Epithelial cell of esophagus (primary cell): ENCODE measurements at places on chromosomes 5 and 9.

DNA sequence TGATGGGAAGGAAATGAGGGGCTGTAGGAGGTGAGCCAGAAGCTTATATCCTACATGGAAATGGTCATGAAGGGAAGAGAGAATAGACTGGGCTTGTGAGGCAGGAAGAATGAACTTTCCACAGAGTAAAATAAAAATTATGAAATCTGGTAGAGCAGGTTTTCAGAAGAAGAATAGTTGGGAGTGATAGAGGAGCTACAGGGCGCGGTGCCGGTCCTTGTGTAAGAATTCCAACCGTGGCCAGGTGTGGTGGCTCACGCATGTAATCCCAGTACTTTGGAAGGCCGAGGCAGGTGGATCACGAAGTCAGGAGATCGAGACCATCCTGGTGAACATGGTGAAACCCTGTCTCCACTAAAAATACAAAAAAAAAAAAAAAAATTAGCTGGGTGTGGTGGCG is 8.9 kb upstream of the UNC13B start:
- DNase-seq, result peak; percentile 48

DNA sequence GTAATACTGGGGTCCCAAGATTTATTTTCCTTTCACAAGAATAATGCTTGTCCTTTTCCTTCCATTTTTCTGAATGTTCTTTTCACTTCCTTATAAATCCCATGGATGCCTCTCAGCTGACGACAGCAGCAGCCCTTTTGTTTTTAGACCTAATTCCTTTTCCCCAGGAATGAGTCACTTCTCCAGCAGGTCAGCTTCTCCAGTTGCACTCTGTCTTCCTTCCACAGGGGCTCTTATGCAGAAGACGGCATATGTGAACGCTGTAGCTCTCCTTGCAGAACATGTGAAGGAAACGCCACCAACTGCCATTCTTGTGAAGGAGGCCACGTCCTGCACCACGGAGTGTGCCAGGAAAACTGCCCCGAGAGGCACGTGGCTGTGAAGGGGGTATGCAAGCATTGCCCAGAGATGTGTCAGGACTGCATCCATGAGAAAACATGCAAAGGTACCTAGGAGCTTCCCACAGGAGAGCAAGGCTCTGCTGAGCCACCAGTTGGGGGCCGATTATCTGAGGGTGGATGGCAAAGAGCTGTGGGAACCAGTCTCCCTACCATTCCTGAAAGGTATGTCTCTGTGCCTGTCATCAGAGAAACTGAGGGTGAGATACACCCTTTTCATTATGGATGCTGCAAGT is 72.9 kb downstream of the RFK start:
- peak; percentile 73 for DNase-seq

GRCh38 chr9:120403543-120403856 is 176.5 kb downstream of the CDK5RAP2 start:
- no peak for DNase-seq

GRCh38 chr9:38061326-38061977 is 7.6 kb downstream of the SHB start:
- no peak for DNase-seq

GRCh38 chr9:89351584-89352300 is 33.4 kb downstream of the SECISBP2 start:
- DNase-seq, result no peak

GRCh38 chr9:68522131-68522530 is 18.6 kb downstream of the TMEM252 start:
- no peak for DNase-seq

GRCh38 chr9:77569335-77569734 is 78.8 kb downstream of the GNA14 start:
- DNase-seq, result no peak

GRCh38 chr5:126354012-126354857 is 69.0 kb upstream of the GRAMD2B start:
- peak; percentile 87 for DNase-seq

GRCh38 chr9:76651119-76651705 is 113.0 kb upstream of the PCA3 start:
- no peak for DNase-seq

DNA sequence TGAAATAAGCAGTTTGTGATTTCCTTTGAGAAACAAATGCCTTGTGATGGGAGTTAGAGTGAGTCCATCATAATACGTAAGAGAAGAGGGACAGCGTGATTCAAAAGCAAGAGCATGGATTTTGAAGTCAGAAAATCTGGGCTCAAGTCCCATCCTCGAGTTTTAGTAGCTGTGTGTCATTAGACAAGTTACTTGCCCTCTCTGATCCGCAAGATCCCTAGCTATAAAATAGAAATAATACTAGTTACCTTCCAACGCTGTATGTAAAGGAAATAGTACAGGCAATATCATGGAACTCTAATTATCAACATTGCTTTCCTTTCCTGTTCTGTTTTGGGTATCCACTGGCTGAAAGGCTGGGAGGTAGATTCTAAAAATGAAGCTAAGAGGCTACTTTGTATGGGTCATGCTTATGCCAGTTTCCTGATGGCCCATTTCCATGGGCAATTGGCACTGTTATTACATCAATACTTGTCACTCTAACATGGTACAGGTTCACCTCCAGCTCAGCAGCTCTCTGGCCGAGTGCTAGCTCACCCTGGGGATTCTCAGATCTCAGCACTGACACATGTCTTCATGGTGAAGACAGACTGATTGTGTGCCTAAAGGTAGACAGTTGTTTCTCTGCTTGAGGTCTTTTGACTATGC is 241.7 kb upstream of the KLF4 start:
- DNase-seq, result no peak

GRCh38 chr5:142151436-142152383 is 43.1 kb downstream of the NDFIP1 start:
- peak; percentile 79 for DNase-seq

DNA sequence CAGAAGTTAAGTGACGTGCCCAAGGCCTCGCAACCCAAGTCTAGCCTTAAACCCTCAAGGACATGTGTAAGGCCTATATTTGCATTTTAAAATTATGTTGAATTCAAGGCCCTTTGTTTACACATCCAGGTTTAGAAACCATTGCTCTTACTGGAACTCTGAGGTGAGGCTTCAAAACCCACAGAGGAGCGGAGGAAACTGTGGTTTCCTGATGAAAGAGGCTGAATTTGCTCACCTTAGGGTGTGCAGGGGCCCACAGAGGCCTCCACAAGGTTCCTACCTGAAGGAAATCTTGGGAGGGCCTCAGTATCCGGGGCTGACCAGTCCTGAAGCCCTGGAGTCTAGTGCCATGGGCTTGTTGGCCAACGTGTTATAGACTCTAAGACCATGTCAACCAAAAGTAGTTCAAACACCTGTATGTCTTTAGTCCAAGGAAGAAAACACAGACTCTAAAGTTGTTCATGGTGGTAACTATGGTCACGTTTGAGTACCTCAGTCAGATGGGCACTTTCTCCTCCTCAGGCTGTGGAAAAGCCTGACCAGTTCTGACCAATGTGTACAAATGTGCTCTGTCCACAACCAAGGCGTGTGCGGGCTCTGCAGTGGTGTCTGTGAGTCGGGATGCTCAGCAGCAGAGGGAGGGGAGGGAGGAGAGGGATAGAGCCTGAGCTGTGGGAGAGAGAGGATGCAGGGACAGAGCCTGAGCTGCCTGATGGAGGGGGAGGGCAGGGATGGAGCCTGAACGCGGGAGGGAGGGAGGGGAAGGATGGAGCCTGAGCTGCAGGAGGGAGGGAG is 124.6 kb upstream of the ERCC6L2 start:
- DNase-seq, result no peak

DNA sequence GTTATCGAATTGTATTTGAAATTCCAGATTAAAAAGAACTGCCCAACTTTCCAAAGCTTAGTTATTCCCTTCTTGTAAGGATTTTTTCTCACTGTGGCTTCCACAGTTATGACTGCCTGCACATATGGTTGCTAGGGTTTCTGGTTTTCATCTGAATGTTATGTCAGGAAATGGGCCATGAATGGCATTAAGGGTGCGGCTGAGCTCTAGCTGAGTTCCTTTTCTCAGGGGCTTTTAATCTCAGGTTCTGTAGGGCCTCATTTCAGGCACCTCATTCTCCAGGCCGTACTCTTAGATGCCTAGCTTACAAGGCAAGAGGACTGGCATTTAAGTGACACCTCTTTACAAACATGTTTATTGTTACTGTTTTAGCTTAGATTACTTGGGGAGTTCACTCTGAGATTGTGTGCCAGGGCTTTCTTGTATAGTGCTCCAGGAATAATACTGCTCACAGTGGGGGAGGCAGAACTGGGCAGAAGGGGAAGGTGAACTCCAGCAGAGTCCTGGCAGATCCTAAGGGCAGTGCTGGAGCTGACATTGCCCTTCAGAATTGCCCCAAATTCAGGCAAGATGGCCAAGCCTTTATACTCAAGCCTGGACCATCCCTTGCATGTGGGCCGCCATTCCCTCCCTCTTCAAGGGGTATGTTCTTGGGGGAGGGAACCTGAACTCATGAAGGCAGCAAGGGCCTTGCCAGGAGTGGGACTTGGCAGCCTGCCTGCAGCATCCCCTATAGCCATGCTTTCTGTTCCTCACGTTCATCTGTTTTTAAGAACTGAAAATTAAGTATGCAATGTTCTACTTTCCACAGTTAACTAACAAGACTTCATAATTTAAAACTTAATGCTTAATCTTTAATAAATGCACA is 111.5 kb downstream of the KDM4C start:
- no peak for DNase-seq

DNA sequence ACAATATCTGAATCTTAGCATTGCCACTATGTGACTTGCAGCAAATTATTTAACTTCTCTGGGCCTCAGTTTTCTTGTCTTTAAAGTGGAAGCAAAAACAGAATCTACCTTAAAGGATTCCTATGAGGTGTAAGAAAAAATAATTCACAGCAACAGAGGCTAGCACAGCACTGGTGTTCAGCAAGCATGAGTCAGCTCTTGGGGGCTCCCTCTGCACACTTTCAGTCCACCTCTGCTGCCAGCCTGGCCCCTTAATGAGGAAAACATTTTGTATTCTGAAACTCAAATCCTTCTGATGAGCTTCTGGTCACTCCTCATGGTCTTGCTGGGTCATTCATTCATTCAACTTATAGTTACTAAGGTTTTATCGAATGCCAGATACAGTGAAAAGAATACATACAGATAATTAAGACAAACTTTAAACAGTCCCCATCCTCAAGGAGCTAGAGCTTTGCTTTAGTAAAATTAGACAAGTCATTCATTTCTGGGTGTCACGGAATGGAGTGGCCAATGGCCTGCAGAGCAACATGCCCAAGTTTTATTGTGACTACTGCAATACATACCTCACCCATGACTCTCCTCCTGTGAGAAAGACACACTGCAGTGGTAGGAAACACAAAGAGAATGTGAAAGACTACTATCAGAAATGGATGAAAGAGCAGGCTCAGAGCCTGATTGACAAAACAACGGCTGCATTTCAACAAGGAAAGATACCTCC is 26.8 kb upstream of the IQGAP2 start:
- DNase-seq, result peak; percentile 36

GRCh38 chr5:35651002-35651756 is 33.5 kb downstream of the SPEF2 start:
- DNase-seq, result peak; percentile 67

GRCh38 chr5:65061250-65061973 is 292.7 kb downstream of the CWC27 start:
- no peak for DNase-seq

DNA sequence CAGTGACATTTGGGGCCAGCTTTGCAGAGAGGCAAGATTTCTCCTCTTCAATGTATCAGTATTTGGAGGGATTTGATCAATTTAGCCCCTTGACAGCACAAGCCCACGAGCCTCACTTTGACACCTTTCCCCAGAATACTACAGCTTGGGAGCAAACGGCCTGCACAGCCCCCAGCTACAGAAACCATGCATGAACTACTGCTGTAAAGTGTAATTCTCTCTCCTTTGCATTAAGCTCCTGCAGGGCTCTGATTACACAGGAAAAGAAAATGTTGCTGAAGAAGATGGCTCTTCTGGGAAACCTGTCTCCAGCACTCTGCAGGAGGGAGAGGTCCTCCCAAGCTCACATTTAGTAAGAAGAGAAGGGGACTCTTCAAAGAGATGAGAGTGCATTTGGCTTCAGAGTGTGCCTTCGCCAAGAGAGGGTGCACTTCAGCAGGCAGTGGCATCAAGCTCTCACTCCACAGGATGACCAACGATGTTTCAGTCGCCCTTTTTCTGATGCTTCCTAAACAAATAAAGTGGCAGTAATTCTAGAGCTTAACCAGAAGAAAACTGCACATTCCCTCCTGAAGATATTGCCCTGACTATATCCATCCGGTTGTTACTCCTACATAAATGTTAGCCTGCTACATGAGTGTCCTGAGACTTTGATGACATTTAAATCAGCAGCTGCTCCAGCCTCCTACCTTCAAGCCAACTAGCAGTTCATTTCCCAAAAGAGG is 272.2 kb downstream of the AUH start:
- peak; percentile 55 for DNase-seq

- peak; percentile 6 for DNase-seq
Measured at GRCh38 chr5:140399979-140400729, 1.5 kb upstream of the ANKHD1 start.

DNA sequence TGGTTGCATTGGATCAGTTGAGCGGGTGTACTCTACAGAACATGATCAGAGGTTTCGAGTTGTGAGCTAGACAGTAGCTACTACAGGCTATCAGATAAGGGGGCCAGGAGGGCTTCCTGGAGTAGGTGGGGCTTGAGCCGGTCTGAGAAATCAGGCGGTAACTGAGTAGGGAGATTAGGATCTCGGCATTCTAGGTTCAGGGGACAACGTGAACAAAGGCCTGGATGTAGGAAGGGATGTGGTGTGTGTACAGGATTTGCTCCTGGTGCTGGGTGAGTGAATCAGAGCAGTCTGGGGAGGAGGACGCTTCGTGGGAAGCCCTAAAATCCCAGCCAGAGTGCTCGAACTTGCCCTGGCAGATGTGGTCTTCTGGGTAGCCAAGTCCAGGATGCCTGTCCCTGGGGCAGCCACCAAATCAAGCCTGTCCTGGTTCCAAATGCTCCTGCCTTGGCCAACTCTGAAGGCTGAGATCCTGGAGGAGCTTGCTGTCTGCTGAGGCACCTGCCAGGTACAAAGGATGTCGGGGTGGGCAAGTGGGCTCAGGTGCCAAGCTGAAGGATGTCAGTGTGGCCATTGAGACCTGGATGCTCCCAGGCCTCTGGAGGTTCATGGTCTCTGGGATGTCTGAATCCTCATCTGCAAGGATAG is 33.4 kb downstream of the STC2 start:
- DNase-seq, result no peak

- peak; percentile 81 for DNase-seq
Measured at GRCh38 chr5:109654455-109654854, 35.3 kb upstream of the MAN2A1 start.

GRCh38 chr9:116737152-116737546 is 50.0 kb downstream of the TRIM32 start:
- peak; percentile 82 for DNase-seq

DNA sequence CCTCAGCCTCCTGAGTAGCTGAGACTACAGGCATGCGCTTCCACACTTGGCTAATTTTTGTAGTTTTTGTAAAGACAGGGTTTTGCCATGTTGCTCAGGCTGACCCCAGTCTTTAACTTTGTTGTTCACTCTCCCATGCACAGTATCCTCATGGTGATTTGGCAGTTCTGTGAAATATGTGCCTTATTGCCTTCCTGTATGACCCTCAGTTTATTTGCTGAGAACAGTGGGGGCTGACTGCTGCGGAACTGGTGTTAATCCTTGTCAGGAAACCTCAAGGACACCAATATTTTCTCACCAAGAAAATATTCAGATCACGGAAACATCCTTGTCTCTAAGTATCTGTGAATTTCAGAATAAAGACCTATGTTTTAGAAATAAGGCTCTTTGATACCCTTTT is 287.8 kb downstream of the ARRDC3 start:
- no peak for DNase-seq

- DNase-seq, result no peak
Measured at GRCh38 chr9:18360005-18360404, 113.9 kb upstream of the ADAMTSL1 start.

GRCh38 chr9:136655536-136656182 is 7.1 kb upstream of the EGFL7 start:
- DNase-seq, result no peak
